Activated CD4-positive, alpha-beta T cell treated with anti-CD3 and anti-CD28 coated beads, Interleukin-2, amount 50 U/mL, for 1 hour (primary cell): ENCODE measurements at places on chromosomes 5 and 9.

DNA sequence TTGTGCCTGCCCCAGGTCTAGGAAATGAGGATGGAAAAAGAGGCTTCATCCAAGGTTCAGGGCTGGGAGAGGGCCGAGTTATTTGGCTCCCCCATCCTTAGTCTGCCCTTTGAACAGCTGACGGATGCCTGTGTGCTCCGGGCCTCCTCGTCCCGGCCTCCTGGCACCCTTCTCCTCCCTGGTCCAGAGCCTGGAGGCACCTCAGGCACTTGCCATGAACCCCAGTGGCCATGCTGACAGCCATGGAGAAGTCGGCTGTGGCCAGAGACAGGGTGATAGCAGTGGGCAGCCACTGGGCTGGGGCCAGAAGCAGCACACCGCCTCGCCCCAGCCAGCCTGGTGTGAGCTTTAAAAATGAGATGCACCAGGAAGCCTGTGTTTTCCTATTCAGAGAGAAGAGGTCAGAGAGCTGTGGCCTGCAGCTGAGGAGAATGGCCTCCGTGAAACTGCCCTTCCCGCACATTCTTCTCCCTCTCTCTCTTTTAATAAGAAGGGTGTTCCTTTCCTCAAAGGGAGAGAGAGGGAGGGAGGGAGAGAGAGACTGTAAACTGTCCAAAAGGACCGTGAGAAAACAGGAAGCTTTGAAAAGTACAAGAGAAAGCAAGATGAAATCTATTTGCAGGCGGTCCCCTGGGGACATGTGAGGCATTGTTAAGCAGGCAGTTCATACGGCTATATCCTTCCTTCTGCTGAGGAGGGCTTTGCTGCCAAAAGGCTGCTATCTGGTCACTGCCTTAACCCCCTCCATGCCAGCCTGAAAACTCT, 55.3 kb downstream of the ZNF366 start:
- DNase-seq = no peak

GRCh38 chr9:137761032-137761431, 116.5 kb upstream of the CACNA1B start:
- DNase-seq = no peak

DNA sequence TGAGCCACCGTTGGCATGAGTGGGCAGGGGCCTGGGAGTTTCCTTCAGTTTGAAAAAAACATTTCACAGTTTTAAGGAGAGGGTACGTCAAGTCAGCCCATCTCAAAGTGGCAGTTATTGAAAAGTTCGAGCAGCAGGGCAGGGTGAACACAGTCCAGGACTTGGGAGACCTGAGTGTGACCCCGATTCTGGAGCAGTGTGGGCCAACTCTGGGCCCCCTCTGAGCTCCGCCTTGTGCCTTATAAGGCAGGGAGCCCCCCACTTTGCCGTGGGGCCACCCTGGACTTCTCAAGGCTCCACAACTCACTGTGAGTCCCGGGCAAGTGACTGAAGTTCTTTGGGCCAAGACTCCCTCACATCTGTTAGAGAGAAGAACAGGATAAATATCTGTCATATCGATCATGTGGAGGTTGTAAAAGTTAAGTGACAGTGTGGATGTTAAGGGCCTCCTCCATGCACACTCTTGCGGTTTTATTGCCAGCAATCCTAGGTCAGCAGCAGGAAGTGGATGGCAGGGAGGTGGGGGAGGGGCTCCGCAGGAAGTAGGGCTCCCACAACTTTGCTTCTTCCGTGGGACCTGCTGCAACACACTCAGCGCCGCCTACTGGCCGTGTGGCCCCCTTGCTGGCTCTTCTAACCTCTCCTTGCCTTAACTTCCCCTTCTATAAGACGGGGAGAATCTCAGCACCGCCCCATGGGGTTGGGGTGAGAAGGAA, 38.4 kb downstream of the HRH2 start:
- DNase-seq = peak; percentile 68

GRCh38 chr5:129541648-129542251, 81.7 kb downstream of the ADAMTS19 start:
- no peak for DNase-seq

DNA sequence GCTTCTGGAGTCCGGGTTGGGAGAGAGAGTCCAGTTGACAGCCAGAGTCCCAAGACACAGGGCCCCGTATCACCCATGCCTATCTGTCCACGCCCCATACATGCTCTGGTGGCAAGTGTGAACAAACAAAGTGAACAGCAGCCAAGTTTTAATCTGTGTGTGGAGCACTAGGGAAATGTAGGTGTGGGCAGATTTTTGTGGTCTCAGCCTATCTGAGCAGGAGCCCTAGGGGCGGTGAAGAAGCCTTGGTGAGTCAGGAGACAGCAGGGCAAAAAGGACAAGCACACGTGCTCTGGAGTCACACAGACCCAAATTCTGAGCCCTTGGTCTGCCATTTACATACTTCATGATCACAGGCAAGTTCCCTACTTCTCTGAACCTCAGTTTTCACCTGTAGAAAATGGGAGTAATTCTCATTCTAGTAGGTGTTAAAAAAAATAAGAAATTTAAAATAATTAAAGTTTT, 23.2 kb downstream of the EGR1 start:
- no peak for DNase-seq
